ENCODE measurements at places on chromosomes 11 and 22.
A peak's percentile ranks its signal among the peaks of the same experiment; 100 is the strongest.

GRCh38 chr11:133082453-133082781, 449.9 kb downstream of the OPCML start:
- no peak for DNase-seq

DNA sequence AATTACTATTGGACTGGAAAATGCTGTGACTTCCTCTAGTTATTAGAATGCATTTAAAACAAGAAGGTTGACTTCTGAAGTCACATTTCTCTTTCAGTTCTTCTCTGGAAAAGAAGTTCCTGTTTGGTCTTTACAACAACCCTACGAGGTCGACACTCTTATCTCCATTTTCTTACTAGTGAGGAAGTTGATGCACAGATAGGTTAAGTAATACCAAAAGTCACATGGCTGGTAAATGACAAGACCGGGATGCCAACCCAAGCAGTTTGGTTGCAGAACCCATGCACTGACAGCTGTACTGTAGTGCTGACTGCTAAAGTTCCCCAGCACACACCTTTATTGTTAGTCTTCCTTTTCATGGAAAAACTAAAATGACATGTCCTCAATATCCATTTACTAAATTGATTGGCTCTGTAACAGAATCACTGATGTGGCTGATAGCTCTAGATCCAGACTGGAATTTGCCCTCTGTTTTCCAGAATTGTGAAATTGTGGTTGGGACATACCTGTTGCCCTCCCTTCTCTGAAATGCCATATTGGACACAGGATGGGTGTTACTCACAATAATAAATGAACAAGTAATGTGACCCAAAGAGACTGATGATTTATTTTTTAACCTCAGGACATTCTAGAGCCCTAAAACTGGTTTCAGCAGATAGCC, 9.4 kb upstream of the TECTA start:
- DNase-seq = no peak

DNA sequence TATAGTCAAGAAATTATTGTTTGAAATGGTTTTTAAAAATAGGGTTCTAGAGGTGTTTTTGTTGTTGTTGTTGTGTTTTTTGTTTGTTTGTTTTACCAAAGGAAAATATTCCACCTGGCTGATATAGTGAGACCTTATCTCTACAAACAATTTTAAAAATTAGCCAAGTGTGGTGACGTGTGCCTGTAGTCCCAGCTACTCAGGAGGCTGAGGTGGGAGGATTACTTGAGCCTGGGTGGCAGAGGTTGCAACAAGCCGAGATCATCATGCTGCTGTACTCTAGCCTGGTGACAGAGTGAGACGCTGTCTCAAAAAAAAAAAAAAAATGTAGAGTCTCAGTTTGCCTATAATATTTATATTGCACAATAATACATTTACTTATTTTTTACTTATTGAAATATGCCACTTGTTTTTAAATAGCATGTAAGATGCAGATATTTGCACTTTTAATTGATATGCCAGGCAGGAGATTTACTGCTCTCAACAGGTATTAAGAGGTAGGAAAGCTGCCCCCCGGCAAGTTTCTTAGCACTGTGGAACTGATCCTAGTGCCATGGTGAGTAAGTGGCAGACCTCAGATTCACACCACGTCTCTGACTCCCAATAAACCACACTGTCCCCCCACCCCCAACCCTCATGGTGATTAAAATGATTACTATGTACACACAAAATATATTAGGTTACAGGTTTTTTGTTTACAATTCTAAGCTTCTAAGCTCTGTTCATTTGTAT, 157.4 kb downstream of the TEAD1 start:
- no peak for DNase-seq

GRCh38 chr11:22559416-22559815, 66.2 kb downstream of the FANCF start:
- DNase-seq = no peak

- DNase-seq = no peak
Measured at GRCh38 chr11:43924112-43924855, 18.2 kb upstream of the C11orf96 start.

GRCh38 chr11:119012629-119013170, 5.4 kb downstream of the RPS25 start:
- DNase-seq = no peak

GRCh38 chr22:20516399-20516798, 9.0 kb downstream of the MED15 start:
- DNase-seq = no peak

DNA sequence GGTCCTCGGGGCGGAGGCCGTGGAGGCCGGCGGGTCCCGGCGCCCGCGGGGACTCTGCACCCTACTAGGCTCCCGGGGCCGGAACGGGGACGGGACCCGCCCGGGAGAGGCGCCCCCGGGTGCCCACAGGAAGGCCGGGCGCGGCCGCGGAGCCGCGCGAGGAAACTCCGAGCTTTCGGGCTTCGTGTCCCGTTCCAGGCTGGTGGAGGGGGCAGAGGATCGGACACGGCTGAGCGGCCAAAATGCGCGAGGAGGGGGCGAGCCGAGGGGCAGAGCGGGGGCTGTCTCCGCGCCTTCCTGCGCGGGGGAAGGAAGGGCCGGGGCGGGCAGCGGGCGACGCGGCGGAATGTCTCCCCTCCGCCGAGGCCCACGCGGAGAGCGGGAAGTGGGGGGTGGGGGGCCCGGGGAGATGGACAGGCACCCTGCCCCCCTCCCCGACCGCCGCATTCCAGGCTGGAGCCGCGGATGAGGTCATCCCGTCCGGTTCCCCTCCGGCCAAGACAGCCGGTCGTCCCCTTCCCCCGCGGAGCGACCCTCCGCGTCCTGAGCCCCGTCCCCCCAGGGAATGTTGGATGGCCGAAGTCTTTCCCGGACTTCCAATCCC, 430 bp downstream of the CDC42EP1 start:
- no peak for DNase-seq

DNA sequence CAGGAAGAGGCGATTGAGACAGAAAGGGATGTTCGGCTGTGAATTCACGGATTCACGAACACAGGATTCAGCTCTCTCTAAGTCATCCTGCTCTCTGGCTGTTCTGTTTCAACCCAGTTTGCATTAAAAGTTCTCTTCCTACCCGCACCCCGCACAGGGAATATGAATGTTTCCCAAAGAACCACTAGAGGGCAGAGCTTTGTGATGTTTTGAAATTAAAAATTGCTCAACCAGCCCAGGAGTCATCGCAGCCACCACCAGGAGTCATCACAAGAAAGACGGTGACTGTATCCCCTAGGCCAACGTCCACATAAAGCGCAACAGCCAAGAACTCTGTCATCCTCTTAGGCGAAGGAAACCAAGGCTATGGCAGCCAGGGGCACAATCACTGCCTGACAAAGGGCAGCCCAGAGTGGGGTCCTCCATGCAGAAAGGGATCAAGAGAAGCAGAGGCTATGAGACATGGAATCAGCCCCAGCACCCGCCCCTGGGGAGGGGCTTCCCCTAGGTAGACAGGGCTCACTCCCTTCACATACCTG, 122.4 kb downstream of the WT1 start:
- no peak for DNase-seq

DNA sequence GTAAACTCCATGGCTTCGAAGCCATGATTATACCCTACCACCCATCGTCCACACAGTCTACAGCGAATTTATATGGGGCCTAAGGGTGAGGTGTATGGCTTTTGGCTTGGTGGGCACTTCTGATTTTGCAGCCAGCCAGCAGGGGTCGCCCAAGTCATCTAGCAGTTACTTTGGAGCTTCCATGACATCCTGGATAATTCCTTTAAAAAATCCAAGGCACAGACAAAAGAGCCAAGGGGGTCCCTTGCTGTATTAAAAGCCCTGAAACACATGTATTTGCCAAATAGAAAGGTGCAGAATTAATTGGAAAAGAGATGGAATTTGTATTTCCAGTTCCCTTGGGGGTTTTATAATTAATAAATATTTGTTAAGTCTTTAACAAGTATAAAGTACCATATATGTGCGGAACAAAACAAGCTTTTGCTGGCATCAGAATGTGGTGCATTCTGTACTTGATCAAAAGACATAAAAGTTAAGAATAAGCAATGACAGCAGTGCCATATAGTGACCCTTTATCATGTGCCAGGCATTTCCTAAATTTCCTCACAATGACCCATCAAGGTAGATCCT, 132.8 kb upstream of the PITPNB start:
- DNase-seq = peak; percentile 5

DNA sequence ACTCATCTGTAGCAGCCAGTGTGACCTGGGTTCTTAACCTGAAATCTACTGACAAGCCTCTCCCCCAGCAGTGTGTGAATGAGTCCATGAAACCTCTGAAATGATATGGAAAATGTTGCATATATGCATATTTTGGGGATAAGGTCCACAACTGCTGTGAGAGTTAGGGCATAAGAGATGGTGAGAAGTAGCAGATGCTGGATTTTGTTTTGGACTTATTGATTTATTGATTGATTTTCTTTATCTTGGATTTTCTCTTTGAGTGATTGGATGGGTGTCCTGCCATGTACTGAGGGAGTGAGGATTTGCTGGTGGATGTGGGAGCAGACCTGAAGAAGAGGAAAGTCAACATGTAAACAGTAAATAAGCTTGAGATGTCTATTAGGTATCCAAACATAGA, 211.4 kb upstream of the SORL1-AS1 start:
- DNase-seq = no peak

GRCh38 chr11:72627594-72628281, 46.5 kb downstream of the PDE2A start:
- DNase-seq = no peak

DNA sequence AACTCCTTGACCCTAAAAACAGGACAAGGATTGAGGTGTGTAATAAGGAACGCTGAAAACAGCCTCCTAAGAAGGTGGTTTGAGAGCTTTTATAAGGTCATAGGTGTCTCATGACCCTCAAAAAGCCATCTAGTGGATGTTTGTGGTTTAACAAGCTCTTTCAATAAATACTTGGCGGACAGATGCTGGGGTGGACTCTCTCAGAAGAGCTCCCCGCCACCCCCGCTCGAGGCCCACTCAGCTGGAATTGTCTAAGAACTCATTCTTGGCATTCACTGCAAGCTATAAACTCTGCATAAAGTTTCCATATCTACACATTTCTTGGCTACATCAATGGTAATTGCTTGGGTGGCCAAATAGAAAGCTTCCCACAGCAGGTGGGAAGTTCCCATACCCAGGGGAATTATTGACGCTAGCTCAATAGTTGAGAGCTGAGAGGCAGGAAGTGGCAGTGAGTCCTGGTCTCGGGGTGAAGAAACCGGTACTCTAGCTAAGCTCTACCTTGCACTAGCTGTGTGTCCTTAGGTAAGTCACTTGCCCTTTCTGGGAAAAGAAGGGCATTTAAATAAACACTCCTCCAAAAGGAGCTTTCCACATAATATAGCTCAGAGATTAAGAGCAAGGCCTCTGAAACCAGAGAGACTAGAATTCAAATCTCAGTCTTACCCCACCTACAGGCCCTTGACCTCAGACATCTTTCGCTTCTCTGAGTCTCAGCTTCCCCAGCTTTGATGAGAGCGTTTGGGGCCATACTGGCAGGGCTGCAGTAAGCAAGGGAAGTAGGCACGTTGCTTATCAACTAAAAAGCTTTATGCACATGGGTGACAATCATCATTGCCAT, 6.4 kb downstream of the MS4A15 start:
- no peak for DNase-seq

DNA sequence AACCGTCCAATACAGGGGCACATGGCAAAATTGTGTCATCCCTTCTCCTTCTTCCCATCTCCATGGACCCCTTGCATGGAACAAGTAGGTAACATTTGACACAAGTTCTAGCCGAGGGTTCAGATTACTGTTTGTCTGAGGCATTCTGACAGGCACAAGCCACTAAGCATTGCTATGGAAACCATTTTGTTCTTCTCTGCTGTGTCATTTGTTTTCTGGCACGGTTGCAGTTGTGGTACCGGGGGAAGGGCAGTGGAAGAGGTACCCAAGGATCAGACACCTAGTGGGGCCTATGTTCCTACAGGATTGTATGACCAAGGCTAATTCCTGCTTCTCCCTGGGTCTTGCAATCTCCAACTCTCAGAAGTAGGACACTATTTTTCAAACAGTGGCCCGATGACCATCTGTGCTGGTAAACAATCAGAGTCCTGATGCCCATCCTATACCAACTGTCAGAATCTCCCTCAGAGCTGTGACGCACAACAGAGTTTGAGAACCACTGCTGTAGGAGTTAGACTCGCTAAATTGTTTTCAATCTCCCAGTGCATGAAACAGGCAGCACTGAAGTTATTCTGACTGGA, 69.3 kb downstream of the KCNC1 start:
- DNase-seq = no peak

DNA sequence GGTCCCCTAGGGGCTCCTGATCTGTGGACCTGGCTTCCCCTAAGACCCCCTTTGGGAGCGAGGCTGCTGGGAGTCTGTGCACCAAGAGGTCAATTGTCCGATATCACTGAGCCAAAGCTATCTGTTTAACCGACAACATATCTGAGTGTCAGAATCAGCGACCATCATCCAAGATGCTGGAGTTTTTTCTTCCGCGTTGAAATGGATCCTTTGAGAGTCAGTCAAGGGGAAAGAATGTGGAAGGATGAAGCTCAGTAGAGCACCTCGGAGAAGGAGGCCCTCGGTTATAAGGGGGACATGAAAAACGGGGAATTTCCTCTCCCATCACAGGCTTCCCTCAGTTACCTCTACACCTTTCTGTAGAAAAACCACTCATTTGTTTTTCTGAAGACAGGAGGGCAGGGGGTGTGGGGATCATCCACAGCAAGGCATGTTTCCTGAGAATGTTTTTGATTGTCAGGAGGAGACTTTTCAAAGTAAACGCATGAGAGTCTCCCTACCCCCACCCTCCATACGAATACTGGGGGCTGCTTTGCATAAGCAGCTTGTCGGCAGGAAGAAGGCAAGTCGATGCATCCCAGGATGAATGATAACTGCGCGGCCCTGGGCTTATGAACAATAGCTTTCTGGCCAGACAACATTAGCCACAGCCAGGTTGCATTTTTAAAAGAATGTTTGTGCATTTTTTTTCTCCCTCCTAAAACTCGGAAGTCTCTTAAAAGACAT, 37.7 kb upstream of the CCND1 start:
- DNase-seq = no peak

- no peak for DNase-seq
Measured at GRCh38 chr11:7416080-7416479, 69.2 kb upstream of the OLFML1 start.

DNA sequence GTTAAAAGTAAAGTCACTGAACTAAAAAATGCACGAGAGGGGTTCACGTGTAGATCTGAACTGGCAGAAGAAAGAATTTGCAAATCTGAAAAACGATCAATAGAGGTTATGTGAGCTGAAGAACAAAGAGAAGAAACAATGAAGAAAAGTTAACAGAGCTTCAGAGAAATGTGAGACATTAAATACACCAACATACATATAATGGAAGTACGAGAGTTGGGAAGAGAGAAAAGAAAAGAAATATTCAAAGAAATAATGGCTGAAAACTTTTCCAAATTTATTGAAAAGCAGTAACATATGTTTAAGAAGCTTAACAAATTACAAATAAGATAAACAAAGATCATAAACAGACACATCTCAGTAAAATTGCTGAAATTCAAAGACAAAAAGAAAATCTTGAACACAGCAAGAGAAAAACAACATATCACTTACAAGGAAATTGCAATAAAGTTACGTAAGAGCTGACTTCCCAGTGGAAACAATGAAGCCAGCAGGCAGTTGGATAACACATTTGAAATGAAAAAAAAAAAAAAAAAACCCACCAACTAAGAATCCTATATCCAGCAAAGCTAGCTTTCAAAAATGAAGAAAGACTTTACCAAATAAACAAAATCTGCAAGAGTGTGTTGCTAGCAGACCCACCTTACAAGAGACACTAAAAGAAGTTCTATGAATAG, 56.8 kb downstream of the EMSY start:
- DNase-seq = no peak

GRCh38 chr11:114606003-114606801, 10.6 kb upstream of the NXPE4 start:
- DNase-seq = no peak

Data from NCI-H187 treated with DMSO at 0.1 percent for 48 hours (cell line).